ENCODE measurements at places on chromosomes 1 and 21.
A peak's percentile ranks its signal among the peaks of the same experiment; 100 is the strongest.

GRCh38 chr1:35202048-35202719 lies 9.2 kb upstream of the SFPQ start:
- peak; percentile 60 for DNase-seq

DNA sequence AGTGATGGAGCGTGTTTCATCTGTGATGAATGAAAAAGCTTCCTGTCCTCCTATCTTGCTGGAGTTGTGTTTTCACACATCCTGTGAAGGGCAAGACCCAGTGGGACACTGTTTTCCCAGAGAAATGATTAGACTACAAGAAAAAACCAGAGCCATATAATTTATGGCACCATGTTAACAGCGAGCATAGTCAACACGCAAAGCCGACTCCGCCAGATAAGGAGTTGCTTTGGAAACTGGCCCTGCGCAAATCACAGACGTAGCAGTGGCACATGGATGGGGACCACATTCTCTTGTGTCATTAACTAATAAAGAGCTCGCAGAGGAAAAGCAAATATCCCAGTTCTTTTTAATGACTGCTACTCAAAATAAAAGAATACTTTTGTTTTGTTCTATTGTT lies 471.2 kb upstream of the RUNX1 start:
- DNase-seq: no peak

DNA sequence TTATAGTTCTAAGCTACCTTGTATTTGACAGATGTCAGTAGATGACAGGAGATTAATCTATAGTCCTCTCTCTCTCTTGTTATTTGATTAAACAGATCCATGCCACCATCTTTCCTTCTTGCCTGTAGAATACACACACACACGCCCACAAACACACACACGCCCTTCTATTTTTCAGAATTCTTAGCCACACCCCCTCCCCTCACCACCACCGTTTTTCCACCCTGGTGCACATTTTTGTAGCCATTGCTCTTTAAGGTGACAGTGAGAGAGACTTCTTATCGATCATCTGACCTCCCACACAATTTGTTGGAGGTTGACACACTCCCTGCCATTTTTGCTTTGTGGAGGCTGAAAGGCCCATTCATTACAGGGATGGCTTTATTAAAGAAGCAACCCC lies 123.2 kb downstream of the NTNG1 start:
- no peak for DNase-seq

GRCh38 chr1:187725216-187725615 lies 896.5 kb downstream of the PLA2G4A start:
- no peak for DNase-seq

GRCh38 chr1:205287767-205288559 lies 33.6 kb downstream of the NUAK2 start:
- peak; percentile 76 for DNase-seq

GRCh38 chr1:59701376-59701775 lies 113.4 kb upstream of the HOOK1 start:
- DNase-seq: no peak

- no peak for DNase-seq
Observed at GRCh38 chr1:33072707-33073106, 8.2 kb upstream of the AZIN2 start.

- no peak for DNase-seq
Observed at GRCh38 chr1:20184481-20184900, 1.4 kb upstream of the UBXN10 start.

- no peak for DNase-seq
Observed at GRCh38 chr1:201939148-201939547, 7.2 kb downstream of the LMOD1 start.

GRCh38 chr1:15509586-15509985 lies 14.4 kb downstream of the CASP9 start:
- DNase-seq: no peak

- no peak for DNase-seq
Observed at GRCh38 chr1:160465123-160465522, 57.9 kb downstream of the SLAMF6 start.

GRCh38 chr1:15954316-15954715 lies 21.6 kb downstream of the ZBTB17 start:
- DNase-seq: no peak

GRCh38 chr1:167997037-167997575 lies 60.2 kb upstream of the MPC2 start:
- no peak for DNase-seq

GRCh38 chr1:151638812-151639211 lies 27.0 kb downstream of the SNX27 start:
- DNase-seq: no peak

GRCh38 chr1:172277275-172277674 lies 143.2 kb upstream of the C1orf105 start:
- no peak for DNase-seq

DNA sequence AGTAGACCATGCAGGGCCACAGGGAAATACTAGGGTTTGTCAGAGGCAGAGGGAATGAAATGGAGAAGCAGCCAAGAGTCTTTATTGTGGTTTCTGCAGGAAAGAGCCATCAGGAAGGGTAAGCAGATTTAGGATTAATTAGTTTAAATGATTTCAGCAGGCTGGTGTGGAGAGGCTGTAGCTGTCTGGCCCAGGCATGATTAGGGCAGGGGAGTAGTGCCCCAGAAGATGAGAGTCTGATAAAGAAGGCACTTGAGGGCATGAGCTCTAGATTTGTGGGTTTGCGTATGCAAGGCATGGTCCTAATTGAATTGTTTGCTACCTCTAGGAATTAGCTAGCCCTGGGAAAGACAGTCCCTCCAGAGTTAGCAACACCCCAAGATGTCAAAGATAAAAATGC lies 484.6 kb upstream of the PLXNA2 start:
- DNase-seq: no peak

DNA sequence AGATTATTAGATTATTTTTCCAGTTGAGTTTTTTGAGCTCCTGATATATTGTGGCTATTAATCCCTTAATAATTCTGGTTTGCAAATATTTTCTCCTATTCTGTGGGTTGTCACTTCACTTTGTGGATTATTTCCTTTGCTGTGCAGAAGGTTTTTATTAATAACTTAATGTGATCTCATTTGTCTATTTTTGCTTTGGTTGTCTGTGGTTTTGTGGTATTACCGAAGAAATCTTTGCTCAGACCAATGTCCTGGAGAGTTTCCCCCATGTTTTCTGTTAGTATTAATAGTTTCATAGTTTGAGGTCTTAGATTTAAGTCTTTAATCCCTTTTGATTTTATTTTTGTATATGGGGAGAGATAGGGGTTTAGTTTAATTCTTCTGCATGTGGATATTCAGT lies 7.1 kb upstream of the TBX19 start:
- no peak for DNase-seq

- DNase-seq: peak; percentile 64
Observed at GRCh38 chr1:160997323-160998038, 23.5 kb downstream of the F11R start.

DNA sequence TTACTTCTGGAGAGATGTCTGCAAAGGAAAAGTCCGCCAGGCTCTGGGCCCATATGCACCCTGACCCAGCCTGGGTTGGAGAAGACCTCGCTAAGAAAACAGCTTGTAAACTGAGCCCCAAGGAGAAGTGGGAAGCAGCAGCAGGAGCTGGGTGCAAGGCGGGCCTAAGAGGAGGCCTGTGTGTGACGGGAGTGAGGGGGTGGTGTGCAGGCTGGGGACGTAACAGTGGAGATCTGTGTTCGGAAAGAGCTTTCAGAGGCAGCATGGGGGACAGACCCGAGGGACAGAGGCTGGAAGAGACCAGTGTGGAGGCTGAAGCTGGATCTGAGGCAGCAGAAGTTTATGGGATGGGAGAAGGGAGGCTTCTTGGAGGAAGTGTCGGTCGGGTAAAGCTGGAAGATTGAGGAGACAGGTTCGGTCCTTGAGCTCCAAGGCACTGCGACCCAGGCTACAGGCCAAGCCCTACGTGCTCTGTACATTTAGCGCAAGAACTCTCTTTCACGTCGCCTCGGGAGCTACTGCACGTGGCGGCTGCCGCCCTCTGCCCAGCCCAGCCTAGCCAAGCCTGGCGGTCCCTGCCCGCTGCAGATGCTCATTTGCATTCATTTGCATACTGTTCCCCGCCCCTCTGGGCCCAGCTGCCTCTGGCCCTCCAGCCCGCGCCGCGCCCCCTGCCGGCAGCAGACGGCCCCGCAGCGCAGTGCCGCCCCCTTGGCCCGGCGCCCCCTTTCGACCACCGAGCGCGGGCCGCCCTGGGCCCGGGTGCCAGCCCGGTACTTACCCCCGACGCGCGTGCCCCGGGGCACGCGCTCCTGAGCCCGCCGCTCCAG lies 6.3 kb downstream of the HPCA start:
- peak; percentile 66 for DNase-seq

DNA sequence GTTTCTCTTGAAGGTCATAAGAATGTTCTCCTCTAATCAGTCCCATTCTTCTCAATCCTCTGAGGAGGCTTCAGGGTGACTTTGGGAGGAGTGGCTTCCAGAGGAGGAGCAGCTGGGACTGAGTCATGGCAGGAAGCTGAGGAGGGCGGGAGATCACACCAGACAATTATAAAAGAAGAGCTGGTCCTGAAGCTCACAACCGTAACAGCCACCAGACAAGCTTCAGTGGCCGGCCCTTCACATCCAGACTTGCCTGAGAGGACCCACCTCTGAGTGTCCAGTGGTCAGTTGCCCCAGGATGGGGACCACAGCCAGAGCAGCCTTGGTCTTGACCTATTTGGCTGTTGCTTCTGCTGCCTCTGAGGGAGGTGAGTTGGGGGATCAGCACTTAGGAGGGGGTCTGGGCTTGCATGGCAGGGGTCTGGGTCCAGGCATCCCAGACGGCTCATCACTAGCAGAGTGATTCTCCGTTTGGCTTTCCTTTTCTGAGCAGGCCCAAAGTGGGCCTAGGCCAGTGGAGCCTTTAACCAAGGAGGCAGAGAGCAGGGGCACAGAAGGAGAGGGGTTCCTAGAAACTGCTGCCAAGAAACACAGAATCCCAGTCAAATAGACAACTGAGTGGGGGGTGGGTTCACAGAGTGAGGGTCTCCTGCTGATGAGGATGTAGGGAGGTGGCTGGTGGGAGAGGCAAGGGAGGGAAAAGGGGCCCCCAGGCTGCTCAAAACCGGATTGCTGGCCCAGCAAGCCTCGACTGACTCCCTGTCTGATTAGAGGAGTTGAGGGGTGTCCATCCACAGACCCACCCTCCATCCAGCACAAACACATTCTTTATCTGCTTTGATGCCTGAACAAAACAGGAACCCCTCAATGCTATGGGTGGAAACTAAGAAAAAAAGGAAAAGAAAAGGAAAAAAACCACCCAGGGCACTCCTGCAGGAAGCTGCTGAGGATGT lies at the start of gene ECM1:
Gene ECM1 (plus strand): TSS at position 198 of the 953 bp plus-strand sequence. CDS start 101 bp downstream, at position 299.
- no peak for DNase-seq

DNA sequence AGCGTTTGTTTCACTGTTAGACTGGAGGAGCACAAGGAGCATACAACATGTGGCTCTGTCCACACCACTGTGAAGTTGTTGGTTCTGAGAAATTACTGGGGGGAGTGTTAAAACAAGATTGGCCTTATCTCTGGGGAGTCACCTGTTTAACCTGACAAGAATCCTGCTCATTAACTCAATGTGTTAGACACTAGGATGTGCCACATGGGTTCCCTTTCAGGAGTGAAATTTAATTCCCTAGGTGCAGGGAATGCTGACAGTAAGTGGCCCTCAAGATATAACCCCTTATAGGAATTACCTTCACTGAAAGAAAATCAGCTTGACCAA lies 45.8 kb upstream of the WNT2B start:
- no peak for DNase-seq

DNA sequence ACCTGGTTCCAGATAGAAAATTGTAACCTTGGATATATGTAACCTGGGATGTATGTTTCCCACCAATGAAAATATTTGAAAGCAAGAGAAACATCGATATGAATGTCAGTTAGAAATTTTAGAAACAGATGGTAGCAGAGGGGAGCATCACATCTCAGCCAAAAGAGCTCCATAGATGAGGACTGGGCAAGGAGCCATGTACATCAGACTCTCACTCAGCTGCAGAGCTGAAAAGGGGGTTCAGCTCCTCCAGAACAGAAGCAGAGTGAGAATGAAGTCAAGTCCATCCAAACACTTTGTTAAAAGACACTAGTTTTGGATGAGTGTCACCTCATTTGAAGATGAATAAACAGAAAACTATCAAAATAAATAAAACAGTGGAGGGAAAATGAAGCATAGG lies 202.4 kb downstream of the HMCN1 start:
- DNase-seq: no peak

DNA sequence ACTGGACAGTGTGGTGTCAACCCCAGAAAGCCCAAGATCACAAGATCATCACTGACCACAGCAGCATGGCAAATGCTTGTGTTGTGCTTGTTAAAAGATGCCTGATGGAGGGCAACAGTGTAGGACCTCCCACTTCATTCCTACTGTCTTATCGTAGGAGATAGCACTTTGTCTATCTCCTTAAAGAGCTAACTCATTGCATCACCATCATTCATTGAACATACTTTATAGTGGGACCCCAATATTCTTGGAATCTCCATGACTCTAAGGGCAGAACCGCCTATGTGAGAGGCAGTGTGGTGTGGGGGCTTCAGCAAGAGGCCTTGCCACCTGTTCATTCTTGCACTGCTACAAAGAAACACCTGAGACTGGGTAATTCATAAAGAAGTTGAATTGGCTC lies 5.0 kb upstream of the SH2D1B start:
- DNase-seq: no peak

DNA sequence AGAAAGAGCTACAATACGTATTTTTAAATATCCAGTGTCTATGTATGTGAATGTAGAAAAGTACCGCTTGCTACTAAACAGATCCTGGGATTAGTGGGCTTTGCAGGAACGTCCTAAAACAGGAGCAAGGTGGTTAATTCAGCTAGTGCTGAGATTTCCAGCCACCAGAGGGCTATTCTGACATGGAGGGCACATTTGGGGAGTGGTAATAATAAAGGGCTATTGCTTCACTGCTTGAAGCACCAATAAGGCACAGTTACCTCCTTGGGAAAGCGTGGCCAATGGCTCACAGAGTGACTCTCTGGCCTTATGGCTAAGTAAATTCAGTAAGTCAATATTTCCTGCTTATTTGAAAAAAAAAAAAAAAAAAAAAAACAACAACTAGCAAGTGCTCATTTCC lies 152.4 kb downstream of the GABPA start:
- no peak for DNase-seq

- DNase-seq: no peak
Observed at GRCh38 chr1:178664278-178664677, 60.8 kb upstream of the RALGPS2 start.

GRCh38 chr1:119266858-119267257 lies 101.7 kb upstream of the HAO2 start:
- no peak for DNase-seq

DNA sequence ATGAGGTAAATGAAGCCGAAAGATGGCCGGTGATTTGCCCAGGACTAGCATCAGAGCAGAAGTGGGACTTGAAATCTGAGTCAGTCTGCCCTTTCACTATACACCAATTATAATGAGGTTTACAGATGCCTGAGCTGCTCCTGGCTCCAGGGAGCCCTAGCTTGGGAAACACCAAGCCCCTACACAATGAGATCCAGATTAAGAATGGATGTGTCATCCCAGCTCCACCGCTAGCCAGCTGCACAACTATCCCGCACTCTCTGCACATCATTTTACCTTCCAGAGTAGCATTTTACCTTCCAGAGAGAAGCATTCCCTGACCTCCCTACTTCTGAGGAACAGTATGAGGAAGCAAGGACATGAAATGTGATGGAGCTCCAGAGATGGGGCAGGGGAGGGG lies 27.0 kb downstream of the SERTAD4 start:
- DNase-seq: no peak

GRCh38 chr1:61152469-61153105 lies 70.2 kb downstream of the NFIA start:
- no peak for DNase-seq

- no peak for DNase-seq
Observed at GRCh38 chr1:232509570-232509969, 120.4 kb downstream of the SIPA1L2 start.
